Caudate nucleus (tissue), 63 donors: ENCODE measurements at places on chromosomes 12 and 14.

- no peak for DNase-seq
Measured at GRCh38 chr12:63848450-63848849, 4.0 kb downstream of the SRGAP1 start.

GRCh38 chr14:37157987-37158386 lies 14.4 kb downstream of the SLC25A21 start:
- DNase-seq: no peak

DNA sequence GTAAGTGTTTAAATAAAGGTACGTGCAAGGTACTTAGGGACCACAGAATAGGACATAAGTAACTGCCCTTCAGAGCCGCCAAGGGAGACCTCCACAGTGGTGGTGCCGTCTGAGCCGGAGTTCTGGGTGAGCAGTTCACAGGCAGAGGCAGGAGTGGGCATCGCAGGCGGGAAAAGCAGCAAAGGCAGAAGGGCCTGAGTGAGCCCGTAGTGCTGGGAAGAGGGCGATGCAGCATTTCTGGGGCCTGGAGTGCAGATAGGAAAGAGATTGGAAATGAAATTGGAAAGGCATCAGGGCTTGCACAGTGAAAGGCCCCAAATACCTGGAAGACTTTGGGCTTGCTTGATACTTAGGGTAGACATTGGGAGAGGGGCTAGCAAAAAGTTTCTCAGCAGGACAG lies 32.9 kb downstream of the EVL start:
- no peak for DNase-seq

DNA sequence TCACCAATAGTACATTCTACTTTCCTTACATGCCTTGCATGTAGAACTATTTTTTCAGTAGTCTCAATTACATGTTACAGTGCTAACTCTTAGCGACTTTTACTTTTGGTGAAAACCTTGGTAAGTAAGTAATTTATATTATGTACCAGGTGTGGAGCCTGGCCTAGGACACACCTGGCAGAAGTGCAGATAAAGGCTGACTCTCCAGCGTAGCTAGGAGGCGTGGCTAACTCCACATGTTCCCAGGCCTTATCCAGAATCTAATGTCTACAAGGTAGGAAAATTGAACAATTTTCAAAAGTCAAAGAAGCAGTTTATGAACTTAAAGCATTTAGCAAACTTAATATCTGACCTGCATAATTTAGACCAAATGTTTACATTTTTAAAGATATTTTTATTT lies 157.4 kb downstream of the DHRS2 start:
- no peak for DNase-seq

GRCh38 chr14:29274890-29275596 lies 508.5 kb downstream of the FOXG1 start:
- DNase-seq: no peak

DNA sequence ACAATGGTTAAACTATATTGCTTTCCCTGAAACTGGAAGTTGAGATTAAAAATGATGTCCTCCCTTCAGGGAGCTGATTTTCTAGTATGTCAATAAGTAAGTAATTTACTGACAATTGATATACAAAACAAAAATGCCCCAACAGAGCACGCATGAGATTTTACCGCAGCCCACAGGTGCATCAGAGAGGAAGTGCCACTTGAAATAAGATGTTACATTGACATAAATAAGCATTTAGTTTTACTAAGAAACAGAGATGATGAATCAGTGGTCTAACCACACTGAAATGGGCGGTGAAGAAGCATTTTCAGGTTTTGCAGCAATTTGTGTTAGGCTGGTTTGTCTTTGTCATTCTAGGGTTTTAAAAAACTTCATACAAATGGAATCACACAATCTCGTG lies 8.8 kb upstream of the CLECL1 start:
- DNase-seq: no peak
